Liver (tissue), 10 donors: ENCODE measurements at places on chromosomes 2 and 18. TPM values are rescaled to one million over a fixed set of nuclear protein-coding genes. Genes with fewer than 3 reads are reported as not detected.

- H3K4me3 ChIP-seq: no peak overlapping the region
- no peaks in the 10 kb centered on the region for H3K36me3 ChIP-seq
- H3K27ac ChIP-seq: no peak overlapping the region
Observed at GRCh38 chr2:71827524-71827901, 320.1 kb downstream of the CYP26B1 start.

The SNX17 gene
- polyA plus RNA-seq: 57.7 TPM

The ANKRD53 gene
- 0.29 TPM for polyA plus RNA-seq

The IL36B gene
- polyA plus RNA-seq: not detected

The COL4A3 gene
- 0.24 TPM for polyA plus RNA-seq

The COLEC12 gene
- 0.22 TPM for polyA plus RNA-seq
